ENCODE measurements at places on chromosomes 2 and 18.

DNA sequence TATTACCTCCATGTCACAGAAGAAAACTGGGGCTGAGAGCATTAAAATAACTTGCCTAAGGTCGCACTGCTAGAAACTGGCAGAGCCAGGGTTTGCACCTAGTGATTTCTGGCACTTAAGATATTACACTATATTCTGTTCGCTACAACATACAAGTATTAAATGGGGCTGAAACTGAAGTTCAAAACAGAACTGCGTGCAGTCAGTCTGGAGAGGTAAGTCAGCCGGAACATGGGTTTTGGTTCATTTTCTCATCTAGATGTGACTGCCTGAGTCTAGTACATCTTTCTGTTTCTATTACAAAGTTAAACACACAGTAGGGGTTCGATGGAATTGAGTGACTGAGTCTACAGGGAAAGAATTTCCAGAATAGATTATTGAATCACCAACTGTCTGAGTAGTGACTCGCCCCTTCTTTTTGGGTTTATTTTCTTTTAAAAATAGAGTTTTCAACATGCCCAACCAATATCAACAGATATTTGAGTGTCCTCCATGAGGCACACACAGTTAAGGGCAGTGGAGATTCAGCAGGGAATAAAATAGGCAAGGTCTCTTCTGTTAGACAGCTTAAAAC lies 150.8 kb downstream of the RNF152 start:
- no peak for DNase-seq

GRCh38 chr18:25445430-25445829 lies 93.5 kb upstream of the ZNF521 start:
- DNase-seq, result no peak

DNA sequence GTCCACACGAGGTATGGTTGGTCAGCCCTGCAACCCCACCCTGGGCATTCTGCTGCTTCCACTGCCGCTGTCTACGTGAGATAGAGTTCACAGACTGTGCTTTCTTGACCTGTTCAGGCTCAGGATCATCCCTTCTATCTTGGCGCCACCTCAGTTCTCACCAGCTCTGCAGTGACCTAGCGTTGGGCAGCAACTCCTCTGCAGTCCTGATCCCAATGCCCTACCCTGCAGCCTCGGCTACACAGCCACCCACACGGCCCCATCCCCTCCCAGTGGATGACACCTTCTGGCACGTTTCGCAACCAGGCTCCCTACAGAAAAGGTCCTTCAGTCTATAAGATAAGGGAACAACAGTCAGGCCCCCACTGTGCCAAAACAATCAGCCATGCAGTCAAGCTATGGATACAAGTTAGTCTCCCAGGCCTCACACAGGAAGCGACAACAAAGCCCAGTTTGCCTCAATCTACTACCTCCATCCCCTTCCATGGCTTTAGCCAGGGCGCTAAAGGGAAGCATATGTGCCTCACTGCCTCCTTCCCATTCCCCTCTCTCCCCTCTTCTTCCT lies 317.9 kb upstream of the PKDCC start:
- no peak for DNase-seq

DNA sequence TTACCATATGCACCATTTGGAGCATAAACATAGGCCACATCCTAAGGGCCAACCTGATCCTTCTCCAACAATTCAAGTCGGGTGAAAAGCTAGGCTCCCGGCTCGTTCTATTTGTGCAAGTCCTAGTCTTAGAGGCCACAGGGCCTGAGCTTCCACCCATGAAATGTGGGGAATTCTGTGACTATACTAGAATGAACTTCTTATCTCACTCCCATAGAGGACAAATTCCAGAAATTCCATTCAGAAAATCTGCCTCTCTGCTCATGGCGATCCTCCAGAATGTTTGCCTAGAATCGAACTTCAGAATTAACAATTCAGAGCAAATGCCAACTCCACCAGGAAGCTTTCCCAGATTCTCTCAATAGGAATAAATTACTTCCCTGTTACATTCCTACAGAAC lies 187.9 kb downstream of the BCL11A start:
- DNase-seq, result no peak

- no peak for DNase-seq
Measured at GRCh38 chr18:6941996-6942395, 175.6 kb downstream of the LAMA1 start.

DNA sequence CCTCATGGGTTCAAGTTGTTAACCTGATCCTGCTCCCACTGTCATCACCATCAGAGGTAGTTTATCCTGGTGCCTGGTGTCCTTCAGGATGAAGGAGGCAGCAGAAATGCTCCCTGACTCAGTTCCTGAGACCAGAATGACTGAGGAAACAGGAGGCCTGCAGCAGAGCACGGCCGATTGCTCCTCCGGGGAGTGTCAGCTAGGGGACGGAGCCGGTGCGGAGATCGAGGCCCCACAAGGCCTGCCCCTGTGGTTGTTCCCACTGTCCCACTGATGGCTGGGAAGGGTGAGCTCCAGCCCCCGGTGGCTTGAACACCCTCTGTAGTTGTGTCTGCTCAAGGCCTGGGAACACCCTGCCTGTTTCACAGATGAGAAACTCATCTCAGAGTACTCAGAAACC lies 45.6 kb downstream of the SH3BP4 start:
- DNase-seq, result no peak

GRCh38 chr2:30400151-30400954 lies 46.7 kb upstream of the LCLAT1 start:
- no peak for DNase-seq

- peak; percentile 72 for DNase-seq
Measured at GRCh38 chr2:15177103-15177502, 384.0 kb downstream of the NBAS start.

- DNase-seq, result no peak
Measured at GRCh38 chr2:197281421-197281820, 29.2 kb downstream of the ANKRD44 start.

DNA sequence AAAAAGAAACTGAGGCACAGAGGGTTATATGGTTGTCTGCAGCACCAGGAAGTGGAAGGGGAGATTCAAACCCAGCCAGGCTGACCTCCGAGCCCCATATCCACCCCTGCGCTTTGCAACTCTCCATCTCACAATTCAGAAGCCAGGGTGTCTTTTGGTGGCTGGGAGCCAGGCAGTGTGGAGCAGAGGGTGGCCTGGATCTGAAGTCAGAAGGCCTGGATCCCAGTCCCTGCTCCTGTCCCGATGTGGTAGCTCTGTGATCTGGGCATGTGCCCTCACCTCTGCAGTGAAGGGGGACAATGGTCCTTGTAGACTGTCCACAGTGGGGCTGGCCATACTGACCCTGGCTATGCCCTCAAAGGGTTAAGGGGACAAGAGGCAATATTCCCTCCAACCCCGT lies 57.0 kb downstream of the CIB4 start:
- DNase-seq, result no peak

DNA sequence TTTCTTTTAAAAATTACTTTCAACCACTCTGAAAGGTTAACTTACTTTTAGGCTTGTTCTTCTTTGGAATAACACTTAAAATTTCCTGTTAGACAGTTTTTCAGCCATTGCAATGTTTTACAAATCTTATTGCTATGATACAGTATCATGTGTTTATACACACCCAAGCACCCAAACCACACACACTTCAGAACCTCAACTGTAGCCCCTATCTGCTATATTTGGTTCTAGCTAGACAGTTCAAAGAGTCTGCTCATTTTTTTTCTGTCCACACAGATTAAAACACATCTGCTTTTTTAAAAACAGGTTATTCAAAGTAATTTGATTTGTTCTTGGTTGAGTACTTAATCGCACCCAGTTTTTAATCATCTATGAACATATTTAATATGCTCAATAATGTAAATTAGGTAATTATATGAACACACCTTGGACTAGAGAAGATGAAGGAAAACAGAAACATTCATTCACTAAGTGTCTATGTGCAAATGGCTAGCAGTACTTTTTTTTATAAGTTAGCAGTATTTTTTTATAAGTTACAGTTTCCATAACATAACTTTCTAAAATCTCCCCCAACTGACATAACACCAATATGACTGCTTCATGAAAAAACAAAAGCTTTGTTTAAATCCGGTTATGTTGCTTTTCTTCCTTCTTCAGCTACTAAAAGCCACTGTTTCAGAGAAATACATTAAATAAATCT lies 17.6 kb downstream of the FBXO11 start:
- DNase-seq, result peak; percentile 50

DNA sequence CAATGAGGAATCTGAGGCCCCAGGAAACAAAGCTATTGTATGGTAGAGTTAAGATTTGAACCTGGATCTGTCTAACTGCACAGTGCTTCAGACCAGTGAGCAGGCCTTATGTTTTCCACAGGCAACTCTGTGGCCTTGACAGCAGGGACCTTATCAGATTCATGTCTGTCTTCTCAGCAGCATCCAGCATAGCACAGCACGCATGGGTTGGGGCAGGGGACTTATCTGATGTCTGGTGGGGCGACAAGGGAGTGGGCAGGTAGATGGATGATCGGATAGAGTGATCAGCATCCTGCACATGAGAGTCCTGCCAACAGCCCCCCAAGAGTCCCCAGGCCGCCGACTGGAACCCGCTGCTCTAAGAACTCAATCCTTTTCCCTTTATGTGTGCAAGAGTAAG lies 28.7 kb upstream of the KCNF1 start:
- no peak for DNase-seq

DNA sequence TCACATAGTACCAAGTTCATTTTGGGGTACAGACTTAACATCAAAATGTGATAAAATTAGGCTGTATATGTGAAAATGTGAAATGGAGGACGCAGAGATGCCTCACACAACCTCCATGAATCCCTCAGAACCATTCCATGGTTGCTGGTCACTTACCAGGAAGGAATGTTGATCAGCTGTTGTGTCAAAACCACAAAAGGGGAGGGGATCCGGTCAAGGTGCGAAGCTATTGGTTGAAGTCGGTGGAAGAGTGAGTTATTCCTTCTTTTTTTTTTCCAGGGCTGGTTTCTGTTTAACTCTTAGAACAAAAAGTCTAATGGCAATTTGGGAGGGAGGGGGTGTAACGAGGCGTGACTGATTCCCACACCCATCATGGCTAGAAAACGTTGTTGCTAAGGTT lies 32.3 kb upstream of the REG3A start:
- DNase-seq, result no peak

DNA sequence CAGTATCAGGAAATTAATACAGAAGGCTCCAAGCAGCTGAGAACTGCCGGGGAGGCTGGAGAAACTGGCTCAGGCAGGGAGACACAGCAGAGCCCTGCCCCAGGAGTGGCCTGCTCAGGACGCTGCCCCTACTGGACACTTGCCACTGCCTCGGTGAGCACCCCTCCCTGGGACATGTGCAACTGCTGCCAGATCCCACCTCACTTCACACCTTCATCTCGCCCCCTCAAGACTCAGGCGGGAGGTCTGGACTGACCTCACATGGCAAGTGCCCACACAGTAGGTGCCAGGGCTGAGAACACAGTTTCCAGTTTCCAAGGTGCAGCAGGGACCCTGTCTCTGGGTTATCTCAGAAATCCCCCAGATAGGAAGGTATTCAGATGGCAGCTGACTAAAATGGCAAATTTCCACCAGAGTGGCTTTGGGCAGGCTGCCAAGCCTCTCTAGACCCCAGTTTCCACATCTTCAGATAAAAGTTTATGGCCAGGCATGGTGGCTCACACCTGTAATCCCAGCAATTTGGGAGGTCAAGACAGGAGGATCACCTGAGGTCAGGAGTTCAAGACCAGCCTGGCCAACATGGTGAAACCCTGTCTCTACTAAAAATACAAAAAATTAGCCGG lies 33.7 kb upstream of the LBH start:
- DNase-seq, result no peak

DNA sequence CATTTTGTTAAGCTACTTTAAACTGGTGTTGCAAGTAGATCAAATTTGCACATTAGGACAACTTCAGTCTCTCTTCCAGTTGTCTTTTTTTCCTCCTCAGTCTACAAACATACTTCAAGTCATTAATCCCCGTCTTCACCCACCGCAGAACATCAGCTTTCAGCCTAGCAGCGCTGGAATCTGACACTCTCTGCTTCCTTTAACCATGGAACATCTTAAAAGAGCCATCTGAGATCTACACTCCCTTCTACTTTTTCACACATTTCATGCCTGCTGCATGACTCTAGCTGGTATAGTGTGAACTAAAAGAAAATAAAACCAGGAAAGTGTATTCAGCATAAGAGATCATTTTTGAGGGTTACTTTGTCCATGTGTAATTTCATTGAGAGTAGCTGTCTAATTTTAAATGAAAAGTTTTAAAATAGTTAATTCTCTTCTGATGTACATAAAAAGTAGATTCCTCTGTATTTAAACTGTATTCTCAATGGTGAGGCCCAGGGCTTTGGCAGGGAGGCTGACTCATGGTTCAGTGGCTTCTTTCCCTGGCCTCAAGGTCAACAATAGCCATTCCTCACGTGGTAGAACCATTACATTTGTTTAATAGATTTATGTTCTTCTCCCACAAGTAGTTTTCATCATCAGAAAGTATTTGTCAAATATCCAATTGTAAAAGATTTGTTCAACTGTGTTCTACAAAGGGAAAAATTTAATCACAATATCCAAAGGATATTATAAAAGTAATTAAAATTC lies 16.5 kb downstream of the SGPP2 start:
- DNase-seq, result no peak
